Activated CD8-positive, alpha-beta memory T cell treated with anti-CD3 and anti-CD28 coated beads for 24 hours (primary cell): ENCODE measurements at places on chromosomes 4 and X.

GRCh38 chr4:149784018-149784417 is 31.6 kb downstream of the IQCM start:
- DNase-seq, result no peak

GRCh38 chr4:1154126-1154522 is 18.3 kb downstream of the SPON2 start:
- DNase-seq, result no peak

DNA sequence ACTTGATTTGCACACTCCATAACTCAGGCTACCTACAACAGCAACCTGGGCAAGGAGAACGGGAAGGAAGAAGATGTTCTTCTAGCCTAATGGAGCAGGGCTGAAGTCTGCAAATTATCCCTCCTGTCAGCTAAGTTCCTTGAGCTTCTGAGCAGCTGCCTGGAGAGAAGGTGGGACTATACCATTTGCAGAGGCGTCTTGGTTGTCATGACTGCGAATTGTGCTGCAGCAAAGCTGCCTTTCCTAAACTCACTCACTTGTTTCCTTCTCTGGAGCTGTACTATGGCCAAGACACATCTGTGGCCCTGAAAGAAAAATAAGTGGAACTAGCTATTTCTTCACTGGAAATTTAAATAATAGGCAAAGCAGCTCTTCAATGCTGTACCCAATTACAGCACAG is 682.4 kb upstream of the GRIA3 start:
- no peak for DNase-seq

- no peak for DNase-seq
Observed at GRCh38 chr4:185683896-185684295, 128.1 kb downstream of the SORBS2 start.

DNA sequence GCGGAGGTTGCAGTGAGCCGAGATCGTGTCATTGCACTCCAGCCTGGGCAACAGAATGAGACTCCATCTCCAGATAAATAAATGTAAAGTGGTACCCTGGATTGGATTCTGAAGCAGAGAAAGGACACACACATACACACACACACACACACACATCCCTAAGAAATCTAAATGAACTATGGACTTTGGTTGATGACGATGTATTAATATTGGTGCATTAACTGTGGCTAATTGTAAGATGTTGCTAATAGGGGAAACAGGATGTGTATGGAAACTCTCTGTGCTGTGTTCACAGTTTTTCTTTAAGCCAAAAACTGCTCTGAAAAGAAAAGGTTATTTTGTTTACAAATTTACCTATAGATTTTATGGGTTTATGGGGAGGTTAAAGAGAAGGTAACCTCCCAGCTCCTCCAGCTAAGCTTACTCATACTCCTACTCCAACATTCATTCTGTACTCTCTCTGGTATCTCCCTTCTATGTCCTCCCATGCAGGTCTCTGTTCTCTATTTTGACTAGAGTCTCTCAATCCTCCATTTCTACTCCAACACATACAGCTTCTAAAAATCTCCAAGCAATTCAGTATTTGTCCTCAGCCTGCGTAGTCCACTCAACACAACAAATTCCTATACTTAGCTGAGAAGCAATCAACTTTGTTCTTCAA is 46.5 kb upstream of the RELL1 start:
- no peak for DNase-seq

- no peak for DNase-seq
Observed at GRCh38 chr4:88599298-88599697, 7.0 kb downstream of the HERC3 start.

GRCh38 chr4:116880625-116881024 is 204.8 kb downstream of the TRAM1L1 start:
- DNase-seq, result no peak

DNA sequence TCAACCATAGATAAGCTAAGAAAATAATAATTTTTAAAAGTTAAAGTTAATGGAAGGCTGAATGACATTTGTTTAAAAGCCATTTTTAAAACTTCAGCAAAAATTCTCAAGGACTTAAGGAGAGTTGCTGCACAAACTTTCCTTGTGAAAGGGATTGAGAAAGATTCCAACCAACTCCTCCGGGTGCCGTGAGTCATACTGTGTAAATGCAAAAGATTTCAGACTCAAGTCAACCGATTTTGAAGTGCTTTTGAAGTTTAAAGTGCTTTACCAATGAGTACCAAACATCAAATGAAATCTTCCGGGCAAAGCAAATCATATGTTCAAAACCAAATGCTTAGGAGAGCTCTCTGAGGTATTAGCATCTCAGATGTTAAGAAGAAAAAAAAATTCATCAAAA is 31.4 kb downstream of the VCX2 start:
- no peak for DNase-seq

- DNase-seq, result peak; percentile 58
Observed at GRCh38 chrX:16946971-16947562, 609 bp downstream of the REPS2 start.

DNA sequence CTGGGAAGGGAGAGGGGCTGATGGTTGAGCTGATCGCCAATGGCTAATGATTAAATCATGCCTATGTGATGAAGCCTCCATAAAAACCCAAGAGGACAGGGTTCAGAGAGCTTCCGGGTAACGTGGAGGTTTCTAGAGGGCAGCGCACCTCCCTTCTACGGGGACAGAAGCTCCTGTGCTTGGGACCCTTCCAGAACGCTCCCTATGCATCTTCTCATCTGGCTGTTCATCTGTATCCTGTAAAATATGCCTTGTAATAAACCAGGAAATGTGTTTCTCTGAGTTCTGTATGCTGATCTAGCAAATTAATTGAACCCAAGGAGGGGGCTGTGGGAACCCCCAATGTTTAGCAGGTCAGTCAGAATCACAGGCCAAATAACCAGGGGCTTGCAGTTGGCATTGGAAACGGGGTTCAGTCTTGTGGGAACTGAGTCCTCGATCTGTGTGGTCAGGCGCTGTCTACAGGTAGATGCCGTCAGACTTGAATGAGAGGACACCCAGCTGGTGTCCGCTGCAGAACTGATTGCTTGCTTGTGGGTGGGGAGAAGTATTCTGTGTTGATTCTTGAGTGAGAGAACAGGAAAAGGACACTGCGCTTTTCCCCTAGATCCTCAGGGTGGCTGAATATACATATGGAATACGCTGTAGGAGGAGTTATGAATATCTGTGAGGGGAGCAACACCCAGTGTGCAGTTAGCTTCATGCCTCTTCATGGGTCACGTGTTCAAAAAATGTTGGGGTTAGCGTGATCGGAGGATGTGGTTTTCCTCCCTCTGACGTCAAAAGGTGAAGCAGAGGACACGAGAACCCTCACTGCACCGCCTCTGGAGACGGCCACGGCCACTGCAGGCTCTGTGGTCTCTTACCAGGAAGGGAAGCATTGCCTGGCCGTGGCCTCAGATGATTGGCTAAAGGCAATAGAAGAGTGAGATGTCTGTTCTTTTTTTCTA is 29.2 kb downstream of the HTT-AS start:
- DNase-seq, result peak; percentile 73

GRCh38 chr4:142331646-142332045 is 514.5 kb downstream of the INPP4B start:
- DNase-seq, result no peak

GRCh38 chr4:2948895-2949781 is 14.1 kb downstream of the NOP14 start:
- DNase-seq, result no peak

- no peak for DNase-seq
Observed at GRCh38 chrX:96474029-96474740, 210.5 kb upstream of the DIAPH2 start.

GRCh38 chr4:40419231-40419912 is 84.2 kb downstream of the CHRNA9 start:
- no peak for DNase-seq

DNA sequence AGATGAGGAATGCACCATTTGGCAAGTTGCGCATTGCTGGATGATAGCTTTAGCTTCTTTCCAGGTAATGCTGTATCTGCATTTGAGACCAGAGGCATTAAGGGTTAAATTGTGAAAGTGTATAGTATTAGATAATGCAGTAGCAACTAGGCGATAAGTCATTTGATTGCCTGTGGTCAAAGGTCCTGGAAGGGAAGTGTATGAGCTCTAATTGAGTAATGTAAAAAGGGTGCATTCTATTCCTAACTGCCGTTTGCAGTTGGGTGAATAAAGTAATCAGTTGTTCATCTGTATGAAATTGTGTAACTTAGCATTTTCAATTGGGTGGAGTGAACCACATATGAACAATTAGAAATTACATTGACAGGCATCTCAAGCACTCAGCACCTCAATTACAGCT is 54.5 kb upstream of the WDR1 start:
- no peak for DNase-seq

DNA sequence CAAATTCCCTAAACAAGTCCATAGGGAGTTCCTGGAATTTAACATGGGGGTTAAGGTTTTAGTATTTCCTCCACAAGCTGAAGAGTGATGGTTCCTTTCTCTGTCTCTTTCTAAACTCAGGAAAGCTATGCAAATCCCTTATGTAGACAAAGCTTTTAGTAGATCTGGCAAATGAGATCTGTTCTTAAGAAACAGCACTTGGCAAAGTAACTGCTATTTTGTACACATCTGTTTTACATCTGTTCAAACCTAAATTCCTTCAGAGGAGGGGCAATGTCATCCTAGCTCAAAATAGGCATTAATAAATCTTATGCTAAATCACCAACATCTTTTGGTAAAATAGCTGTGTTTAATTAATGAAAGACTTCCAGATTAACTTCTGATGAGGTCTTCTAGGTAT is 137.8 kb upstream of the TBC1D9 start:
- DNase-seq, result no peak

DNA sequence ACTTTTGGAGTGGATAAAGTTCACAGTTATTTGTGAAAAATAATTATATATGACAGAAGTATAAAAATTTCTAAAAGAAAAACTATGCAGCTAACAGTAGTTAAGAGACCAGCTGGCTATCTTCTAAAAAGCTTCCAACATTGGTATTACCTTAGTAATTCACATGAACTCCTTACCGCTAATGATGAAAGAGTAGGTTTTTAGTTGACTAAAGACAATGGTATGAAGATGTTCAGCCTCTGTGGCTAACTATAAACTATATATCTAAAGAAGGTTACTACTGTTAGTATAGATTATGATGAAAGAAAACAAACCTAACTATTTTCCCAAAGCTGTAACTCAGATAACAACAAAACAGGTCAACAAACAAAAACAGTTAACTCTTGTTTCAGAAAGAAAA is 10.4 kb downstream of the CCNI start:
- no peak for DNase-seq

GRCh38 chr4:13963601-13964000 is 336.1 kb upstream of the BOD1L1 start:
- no peak for DNase-seq

DNA sequence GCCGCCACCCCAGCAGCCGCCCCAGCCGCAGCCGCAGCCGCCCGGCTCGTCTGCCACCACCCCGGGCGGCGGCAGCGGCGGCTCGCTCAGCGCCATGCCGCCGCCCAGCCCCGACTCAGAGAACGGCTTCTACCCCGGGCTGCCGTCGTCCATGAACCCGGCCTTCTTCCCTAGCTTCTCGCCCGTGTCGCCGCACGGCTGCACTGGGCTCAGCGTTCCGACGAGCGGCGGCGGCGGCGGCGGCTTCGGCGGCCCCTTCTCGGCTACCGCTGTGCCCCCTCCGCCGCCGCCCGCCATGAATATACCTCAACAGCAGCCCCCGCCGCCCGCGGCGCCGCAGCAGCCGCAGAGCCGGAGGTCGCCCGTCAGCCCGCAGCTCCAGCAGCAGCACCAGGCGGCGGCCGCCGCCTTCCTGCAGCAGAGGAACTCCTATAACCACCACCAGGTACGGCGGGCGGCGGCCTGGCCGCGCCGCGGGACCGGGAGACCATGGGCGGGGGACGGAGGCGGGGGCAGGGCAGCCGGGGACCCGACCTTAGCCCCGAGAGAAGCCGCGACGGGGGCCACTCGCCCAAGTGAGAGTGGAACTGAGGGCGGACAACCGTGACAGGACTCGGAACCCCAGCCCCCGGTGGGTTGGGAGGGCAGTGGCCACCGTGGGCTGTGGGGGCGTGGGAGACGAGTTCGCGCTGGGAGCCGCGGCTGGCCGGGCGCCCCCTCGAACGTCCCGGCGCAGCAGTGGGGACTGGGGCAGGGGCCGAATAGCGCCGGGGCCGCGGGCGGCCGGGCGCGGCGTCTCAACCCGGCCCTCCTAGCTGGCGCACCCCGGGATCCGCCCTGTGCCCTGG is 1.8 kb downstream of the CPEB2 start:
- DNase-seq, result peak; percentile 81

GRCh38 chrX:36898301-36898700 is 109.9 kb upstream of the FAM47C start:
- no peak for DNase-seq

- DNase-seq, result no peak
Observed at GRCh38 chrX:136221851-136222513, 29.2 kb downstream of the MAP7D3 start.

DNA sequence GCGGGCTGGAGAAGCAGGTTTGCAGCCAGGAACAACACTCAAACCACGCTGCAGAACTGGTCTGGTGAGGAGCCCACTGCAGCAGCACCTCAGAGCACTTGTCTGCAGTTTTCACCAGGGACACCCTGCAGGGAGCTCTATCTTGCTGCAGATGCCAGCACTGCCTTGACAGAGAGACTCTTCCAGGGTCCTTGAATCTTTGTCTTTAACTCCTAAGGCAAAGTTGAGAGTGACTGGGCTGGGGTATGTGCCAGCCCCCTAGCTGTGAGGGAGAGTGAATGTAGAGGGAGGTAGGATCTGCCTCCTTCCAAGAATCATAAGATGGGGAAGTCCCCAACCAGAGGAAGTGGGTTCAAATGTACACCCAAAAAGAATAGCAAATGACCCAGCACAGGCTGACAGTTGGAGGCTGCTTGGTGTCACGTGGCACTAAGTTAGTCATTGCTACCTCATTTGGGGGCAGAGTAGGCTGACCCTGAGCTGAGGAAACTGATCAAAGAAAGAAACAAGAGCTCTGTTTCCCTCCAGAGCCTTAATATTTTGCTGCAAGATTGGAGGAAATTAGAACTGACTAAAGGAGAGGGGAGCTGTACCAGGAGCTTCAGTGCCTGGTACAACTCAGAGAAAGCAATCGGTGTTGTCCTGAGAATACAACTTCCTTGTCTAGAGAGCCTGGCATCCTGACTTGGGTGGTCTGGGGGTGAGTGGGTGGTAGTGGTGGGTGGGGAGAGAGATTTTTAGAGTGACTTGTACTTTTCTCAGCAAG is 28.2 kb upstream of the HUWE1 start:
- DNase-seq, result peak; percentile 82

DNA sequence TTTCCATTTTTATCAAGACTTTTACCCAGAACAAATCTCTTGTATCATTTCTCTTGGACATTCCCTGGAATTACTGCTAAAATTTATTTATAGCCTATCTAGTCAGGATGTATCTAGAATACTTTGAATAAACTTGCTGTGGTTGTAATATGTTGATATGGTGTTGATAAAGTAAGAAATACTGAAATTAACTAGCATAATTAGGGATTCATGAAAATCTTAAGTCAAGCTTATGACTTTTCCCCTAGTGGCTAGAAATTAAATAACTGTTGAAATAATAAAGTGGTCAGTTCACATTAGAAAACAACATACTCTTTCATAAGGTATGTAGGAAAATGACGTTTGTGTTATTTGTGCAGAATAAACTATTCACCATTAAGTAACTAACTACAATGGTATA is 73.1 kb upstream of the ANKRD50 start:
- DNase-seq, result no peak

- DNase-seq, result no peak
Observed at GRCh38 chr4:102598086-102598761, 97.1 kb downstream of the NFKB1 start.
